Thymus (tissue), 14 donors: ENCODE measurements at places on chromosomes 7 and 10.

DNA sequence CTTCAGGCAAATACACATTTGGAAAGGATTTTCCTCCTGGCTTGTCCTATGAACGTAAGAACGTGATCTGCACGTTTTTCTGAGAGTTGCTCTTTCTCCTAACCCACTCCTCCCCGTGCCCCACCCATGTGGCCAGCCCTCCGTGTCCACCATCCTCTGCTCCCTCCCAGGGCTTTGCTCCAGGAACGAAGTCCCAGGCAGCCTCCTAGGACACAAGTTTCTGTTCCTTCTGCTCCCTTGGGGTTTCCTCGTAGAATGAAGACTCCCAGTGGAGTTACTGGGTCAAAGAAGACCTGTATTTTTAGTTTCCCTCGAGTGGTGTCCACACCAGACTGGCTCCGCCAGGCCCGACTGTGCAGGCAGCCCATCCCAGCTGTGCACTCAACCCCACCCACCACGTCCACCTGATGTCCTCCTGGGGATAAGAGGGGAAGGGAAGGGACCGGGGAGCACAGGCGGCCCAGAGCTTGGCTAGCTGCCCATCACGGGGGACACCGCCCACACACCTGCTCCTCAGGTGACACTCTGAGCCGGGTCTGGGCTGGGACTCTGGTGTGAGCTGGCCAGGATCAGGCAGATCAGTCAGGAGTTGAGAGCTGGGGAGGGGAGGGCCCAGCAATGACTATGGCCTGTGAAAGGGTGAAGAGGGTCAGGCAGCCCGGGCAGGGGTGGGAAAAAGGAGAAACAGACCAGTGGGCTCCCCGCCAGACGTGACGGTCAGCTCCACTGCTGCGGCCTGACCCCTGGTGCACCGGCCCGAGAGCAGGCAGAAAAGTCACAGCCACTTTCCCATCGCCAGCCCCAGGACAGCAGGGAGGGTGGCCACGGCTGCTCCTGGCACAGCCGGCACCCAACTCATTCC is 54.3 kb upstream of the PPP2R2D start:
- no peaks in the 10 kb centered on the region for H3K4me1 ChIP-seq
- no peaks in the 10 kb centered on the region for H3K36me3 ChIP-seq
- no peak overlapping the region for H3K4me3 ChIP-seq
- no peak overlapping the region for H3K27ac ChIP-seq
- no peak for DNase-seq

DNA sequence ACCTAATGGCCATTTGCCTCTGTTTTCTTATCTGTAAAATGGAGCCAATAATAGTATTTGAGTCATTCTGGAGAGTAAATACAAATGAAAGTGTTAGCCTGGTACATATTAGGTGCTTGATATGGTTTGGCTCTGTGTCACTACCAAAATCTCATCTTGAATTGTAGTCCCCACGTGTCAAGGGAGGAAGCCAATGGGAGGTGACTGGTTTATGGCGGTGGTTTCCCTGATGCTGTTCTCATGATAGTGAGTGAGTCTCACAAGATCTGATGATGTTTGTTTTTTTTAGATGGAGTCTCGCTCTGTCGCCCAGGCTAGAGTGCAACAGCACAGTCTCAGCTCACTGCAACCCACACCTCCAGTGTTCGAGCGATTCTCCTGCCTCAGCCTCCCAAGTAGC is 194.0 kb upstream of the SEMA3E start:
- no peak overlapping the region for H3K27ac ChIP-seq
- no peak overlapping the region for H3K4me3 ChIP-seq
- H3K4me1 ChIP-seq, result no peaks in the 10 kb centered on the region
- no peak for DNase-seq

GRCh38 chr10:24394461-24395190 is 185.7 kb downstream of the KIAA1217 start:
- no peak overlapping the region for H3K27ac ChIP-seq
- no peaks in the 10 kb centered on the region for H3K36me3 ChIP-seq
- no peaks in the 10 kb centered on the region for H3K27me3 ChIP-seq
- no peak overlapping the region for H3K4me3 ChIP-seq

DNA sequence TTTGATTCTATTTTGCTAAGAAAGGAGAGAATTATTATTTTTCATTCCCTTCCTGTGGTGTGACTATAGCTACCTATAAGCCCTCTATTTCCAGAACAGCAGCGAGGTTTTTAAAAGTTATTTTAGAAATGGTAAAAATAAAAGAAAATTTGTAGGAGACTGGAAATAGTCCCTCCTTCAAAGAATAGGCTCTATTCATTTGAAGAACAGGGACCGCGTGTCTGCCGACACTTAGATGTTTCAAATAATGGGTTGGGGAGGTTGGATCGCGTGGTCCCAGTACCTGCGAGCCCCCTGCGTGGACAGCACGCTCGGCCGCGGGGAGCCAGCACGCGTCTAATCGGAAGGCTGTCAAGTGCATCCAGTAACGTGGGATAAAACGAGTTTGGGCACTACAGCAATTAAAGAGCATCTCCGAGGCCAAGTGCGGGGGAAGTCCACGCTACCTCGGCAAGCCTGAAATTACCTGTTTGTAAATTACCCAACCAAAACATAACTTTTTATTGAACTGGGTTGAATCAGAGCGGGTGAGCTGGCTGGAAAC is 1.0 kb downstream of the CACNA2D1 start:
- no peaks in the 10 kb centered on the region for H3K36me3 ChIP-seq
- no peak overlapping the region for H3K27ac ChIP-seq
- H3K4me3 ChIP-seq, result peak overlapping the region; percentile 11

- H3K27ac ChIP-seq, result no peak overlapping the region
- DNase-seq, result no peak
- peaks cover 12% of the 10 kb centered on the region for H3K4me1 ChIP-seq
- no peak overlapping the region for H3K4me3 ChIP-seq
- no peaks in the 10 kb centered on the region for H3K27me3 ChIP-seq
Measured at GRCh38 chr7:149245244-149245643, 5.8 kb downstream of the ZNF212 start.

DNA sequence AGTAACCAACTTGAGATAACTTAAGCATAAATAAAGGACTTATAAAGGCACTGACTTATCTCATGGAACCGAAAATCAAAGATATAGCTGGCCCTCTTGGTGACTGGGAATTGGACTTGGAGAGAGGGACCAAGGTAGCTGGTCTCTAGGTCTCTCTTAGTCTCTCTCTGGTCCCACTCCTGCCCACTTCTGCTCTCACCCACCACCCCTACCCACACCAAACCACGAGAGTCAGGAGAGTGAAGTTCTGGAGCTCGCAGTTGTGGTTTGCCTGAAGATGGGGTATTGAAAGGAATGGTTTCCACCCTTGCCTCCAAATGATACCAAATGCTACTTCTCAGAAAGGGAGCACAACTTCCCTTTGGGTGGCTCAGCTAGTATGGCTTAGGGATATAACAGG is 216.3 kb downstream of the LRMDA start:
- H3K27ac ChIP-seq, result no peak overlapping the region
- H3K4me3 ChIP-seq, result no peak overlapping the region
- H3K27me3 ChIP-seq, result no peaks in the 10 kb centered on the region

DNA sequence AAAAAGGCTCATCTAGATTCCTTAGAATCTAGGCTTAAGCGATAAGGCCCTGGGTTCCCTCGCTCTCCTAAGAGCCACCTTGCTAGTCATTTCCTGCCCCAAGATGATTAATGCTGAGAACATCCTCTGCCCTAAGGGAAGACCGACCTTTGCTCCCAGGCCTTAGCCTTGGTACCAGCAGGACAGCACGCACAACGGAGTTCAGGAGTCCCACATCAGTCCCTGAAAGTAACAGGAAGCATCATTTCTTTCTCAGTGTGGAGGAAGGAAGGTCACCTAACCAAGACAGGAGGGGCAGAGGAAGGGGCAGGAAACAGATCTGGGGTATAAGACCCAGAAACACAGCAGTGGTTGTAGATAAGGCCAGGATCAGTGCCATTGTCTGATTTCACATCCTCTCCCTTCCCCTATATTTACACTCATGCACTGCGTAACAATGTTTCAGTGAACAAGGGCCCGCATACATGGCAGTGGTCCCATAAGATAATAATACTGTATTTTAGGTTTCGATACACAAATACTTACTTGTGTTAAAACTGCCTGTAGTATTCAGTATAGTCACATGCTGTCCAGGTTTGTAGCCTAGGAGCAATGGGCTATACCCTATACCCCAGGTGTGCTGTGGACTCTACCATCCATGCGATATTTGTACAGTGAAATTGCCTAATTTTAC is 8.1 kb upstream of the FAM107B start:
- peaks cover 3% of the 10 kb centered on the region for H3K4me1 ChIP-seq
- H3K27me3 ChIP-seq, result peaks cover 3% of the 10 kb centered on the region
- no peak overlapping the region for H3K4me3 ChIP-seq
- H3K27ac ChIP-seq, result no peak overlapping the region
